Sciatic nerve (tissue), 2 donors: ENCODE measurements at places on chromosomes 7 and 10. TPM values are rescaled to one million over a fixed set of nuclear protein-coding genes. Genes with fewer than 3 reads are reported as not detected.

- no peak for DNase-seq
Observed at GRCh38 chr10:7788639-7789286, 786 bp downstream of the ATP5F1C start.

- DNase-seq: no peak
Observed at GRCh38 chr10:71597821-71598498, 121.6 kb downstream of the C10orf105 start.

- no peak for DNase-seq
Observed at GRCh38 chr10:100696477-100696901, 48.9 kb upstream of the PAX2 start.

GRCh38 chr10:94310369-94310768 is 52.4 kb downstream of the NOC3L start:
- no peak for DNase-seq

DNA sequence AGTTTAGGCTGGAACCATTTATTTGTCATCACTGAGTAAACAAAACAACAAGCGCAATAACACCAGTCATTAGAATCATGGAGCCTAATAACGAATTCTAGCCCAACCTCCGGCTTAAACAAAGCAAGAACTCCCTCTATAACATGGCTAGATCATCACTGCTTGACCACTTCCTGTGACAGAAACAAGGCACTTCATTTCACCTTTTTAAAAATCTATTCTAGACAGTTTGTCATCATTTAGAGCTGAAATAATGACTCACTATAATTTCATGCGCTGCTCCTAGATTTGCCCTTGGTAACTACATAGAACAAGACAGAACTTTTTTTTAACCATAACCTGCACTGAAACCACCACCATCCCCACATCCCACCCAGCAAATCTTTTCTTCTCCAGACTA is 81.3 kb downstream of the OSBPL3 start:
- no peak for DNase-seq

DNA sequence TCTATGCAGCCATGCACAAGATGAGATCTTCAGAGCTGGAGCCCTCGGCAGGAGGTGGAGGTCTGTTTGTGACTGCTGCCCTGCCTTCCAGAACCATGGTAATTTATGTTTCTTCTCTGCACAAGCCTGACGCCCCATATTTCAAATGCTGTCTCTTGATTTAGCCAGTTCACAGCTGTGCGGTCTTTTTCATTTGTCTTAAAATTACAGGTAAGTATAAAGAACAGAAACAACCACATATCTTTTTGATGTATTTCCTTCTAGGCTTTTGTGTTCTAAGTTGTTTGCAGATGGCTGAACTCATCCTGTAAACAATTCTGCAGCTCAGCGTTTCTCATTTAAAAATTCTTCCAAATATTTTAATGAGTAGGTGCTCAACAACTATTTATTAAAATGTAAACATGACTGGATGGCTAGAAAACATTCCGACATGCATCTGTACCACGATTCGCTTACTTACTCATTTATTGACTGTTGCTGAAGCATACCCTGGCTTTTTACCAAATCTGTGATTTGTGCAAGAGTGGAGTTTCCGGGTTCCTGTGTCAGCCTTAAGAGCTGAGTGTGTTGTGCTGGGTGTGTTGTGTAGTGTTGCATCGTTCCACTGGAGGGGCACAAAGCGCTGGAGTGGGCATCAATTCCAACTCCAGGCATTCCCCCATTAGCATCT is 58.9 kb downstream of the PIP4K2A start:
- DNase-seq: no peak

The ZNF239 gene
- 6.2 TPM for total RNA-seq

The PROSER2 gene
- total RNA-seq: 23.7 TPM

The PLAC9 gene
- 103 TPM for total RNA-seq

The ASB13 gene
- 18.9 TPM for total RNA-seq
